Spleen (tissue), 13 donors: ENCODE measurements at places on chromosomes 5 and 9. TPM values are rescaled to one million over a fixed set of nuclear protein-coding genes. Genes with fewer than 3 reads are reported as not detected.

- no peak for DNase-seq
Measured at GRCh38 chr9:112162621-112163413, 12.3 kb downstream of the SUSD1 start.

DNA sequence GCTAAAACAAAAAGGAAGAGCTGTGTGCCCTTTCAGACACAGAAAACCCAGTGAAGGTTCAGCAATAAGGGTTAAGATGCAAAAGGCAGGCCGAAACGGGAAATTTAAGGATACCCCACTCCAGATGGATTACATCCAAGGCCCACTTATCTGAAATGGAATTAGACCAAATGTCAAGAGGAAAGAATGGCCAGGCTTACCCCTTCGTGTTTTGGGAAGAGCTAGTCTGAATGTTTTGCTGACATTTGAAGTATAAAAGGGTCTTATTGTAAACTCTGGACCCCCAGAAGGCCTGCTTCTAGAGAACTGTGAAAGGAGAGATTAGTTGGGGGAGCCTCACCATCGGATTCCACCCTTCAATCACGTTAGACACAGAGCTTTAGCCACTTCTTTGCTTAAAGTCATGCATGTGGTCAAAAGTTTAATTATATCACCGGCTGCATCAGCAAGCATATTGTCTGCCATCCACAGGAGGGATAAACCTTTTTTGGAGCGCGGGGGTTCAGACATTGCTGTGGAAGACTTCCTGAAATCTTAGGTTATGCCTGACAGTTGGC lies 93.3 kb downstream of the EFNA5 start:
- DNase-seq = no peak

DNA sequence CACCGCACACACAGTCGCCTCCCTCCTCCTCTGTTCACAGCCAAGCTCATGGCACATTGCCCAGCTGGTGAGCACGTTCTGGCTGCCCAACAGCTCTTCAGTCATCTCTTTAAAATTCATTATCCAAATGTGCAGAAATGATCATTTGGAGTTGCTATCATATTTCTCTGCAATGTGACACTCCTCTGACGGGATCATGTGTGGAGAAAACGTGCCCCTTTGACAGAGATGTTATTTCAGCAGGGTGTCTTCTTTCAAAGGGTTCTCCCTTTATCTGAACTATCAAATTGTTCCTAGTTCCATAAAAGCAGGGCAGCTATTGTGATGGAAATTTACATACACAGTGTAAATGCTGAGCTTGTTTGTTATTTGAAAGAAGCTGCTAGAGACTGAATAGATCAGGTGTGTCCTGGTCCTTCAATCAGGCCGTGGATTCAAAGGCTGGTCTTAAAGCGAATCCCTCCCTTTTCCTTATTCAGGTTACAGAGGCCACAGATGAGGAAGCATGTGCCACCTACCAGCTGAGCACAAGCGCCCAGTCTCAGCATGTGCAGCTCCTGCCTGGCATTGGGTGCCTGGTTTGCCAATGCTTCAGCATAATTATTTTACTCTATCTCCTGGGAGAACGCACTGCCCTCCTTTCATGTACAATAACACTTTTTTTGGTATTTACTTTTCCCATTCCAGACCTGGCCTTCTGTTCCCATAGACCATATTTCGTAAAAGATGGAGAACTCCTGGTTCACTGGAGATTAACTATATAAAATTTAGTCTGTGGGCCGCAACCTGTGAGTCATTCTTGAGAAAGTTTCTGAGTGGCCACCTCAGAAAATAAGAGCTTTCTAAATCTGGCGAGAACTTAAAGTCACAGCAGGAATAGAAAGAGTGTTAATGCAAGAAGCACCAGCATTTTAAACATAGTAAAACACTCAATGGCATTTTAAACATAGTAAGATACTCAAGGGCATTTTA lies 433.7 kb downstream of the ENC1 start:
- DNase-seq = no peak

- DNase-seq = no peak
Measured at GRCh38 chr5:73626814-73627313, 868 bp downstream of the ARHGEF28 start.

GRCh38 chr9:92745881-92746280 lies 18.8 kb downstream of the BICD2 start:
- DNase-seq = peak; percentile 51

- no peak for DNase-seq
Measured at GRCh38 chr5:112668016-112668415, 69.7 kb upstream of the APC start.

GRCh38 chr5:119347991-119348390 lies 7.8 kb upstream of the TNFAIP8 start:
- DNase-seq = no peak

GRCh38 chr5:20166456-20166855 lies 178.5 kb upstream of the CDH18 start:
- no peak for DNase-seq

DNA sequence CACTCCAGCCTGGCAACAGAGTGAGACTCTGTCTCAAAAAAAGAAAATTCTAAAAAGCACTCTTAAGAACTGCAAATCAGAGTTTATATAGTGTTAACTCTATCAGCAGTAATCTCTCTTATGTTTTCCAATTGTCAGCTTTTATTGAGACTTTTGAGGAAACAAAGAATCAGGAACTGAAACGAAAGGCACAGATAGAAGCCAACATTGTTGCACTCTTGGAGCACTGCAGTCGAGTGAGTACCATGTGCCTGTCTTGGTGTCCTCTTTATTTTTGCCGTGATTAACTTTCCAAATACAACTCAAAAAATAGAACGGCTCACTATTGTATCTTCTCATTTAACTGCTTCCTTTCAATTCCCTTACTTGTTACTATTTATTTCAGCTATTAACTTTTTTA lies 41.7 kb upstream of the LRRC19 start:
- no peak for DNase-seq

The DCANP1 gene
- 1.1 TPM for total RNA-seq

The DNM1 gene
- 3.6 TPM for total RNA-seq

The CDC20B gene
- total RNA-seq = not detected

The SHISAL2B gene
- not detected for total RNA-seq

The EGR1 gene
- 101 TPM for total RNA-seq

The PCDHGB3 gene
- total RNA-seq = 3.9 TPM

The PDGFRB gene
- 66.8 TPM for total RNA-seq
